Occipital lobe (tissue), 3 donors: ENCODE measurements at places on chromosomes 1 and 21. TPM values are rescaled to one million over a fixed set of nuclear protein-coding genes. Genes with fewer than 3 reads are reported as not detected.

GRCh38 chr21:15128267-15128666 is 63.5 kb upstream of the NRIP1 start:
- no peak for DNase-seq

GRCh38 chr1:107991371-107992066 is 26.5 kb upstream of the VAV3 start:
- peak; percentile 27 for DNase-seq

Gene EVA1C
- 5.6 TPM for total RNA-seq

- peak; percentile 46 for DNase-seq
Observed at GRCh38 chr1:112358798-112359408, 37.1 kb upstream of the CTTNBP2NL start.

GRCh38 chr21:45384656-45385548 is 20.1 kb upstream of the COL18A1 start:
- no peak for DNase-seq

GRCh38 chr1:7253118-7253480 is 467.8 kb downstream of the CAMTA1 start:
- no peak for DNase-seq

Gene GBP2
- 0.62 TPM for total RNA-seq

Gene NAXE
- total RNA-seq = 26.5 TPM

DNA sequence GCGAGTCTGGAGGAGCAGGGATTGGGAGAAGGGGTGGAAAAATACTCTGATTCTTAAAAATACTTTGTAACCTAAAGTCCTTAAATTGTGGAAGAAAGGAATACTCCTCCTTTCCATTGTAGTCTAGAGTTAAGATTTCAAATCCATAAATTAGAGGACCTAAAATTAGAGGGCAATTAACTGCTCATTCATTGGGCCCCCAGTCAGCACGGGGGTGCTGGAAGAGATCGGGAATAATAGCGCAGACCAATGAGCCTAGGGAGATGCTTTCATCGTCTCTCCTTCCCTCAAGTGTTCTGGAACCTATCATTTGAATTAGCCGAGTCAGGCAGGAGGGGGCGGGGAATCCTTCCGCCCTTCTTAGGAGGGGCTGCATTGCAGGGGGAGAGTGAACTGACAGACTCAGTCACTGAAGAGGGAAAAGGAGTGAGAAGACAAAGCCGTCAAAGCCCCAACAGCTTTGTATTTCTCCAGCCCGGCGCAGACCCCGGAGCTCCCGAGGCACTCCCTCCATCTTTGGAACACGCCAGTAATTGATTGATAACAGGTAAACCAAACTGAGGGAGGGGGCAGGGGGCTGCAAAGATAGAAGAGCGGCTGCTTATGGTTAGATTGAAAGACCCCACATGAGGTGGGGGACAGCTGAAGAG is at the start of gene MLLT11:
Gene MLLT11, plus strand, starts transcription at position 391 of the 650 bp plus-strand sequence. CDS start 6,828 bp downstream, outside the sequence.
- DNase-seq = peak; percentile 57

GRCh38 chr1:75707191-75707590 is 17.3 kb upstream of the ACADM start:
- DNase-seq = no peak

Gene DENND2D
- total RNA-seq = 0.94 TPM

DNA sequence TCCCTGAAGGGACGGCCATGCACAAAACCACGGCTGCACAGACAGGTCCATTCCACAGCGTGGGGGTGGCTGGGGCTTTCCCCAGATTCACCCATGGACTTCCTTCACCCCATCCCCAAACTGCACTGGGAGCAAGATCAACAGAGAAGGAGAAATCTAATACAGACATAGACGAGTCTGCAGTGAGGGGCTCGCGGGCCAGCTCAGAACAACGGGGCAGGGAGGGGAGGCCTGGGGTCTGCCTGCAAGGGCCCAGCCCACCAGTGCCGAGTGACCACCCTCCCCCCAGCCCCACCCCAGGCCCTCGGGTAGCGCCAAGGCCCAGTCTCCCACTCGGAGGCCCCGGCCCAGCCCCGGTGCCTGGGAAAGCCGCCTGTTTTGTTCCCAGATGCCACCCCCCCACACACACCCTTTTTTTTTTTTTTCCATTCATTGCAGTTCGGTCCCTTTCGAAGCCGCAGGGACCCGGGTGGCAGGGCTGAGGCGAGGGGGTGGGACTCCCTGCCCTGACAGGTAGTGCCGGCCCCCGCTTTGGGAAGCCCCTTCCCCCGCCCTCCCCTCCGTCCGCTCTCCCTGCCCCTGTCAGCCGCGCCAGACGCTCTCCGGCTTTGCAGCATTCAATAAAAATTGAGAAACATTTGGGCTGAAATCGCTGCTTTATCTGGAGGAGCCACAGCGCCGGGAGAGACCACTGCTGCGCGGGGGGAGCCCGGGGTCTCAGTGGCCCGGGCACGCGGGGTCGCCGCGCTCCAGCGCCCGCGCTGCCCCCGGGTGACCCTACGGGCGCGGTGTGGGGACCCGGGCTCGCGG is 543 bp upstream of the EPHB2 start:
- DNase-seq = peak; percentile 69

Gene KDF1
- total RNA-seq = not detected

GRCh38 chr1:150876119-150876454 is 312 bp downstream of the ARNT start:
- no peak for DNase-seq

Gene NPPA
- 0.47 TPM for total RNA-seq

- peak; percentile 28 for DNase-seq
Observed at GRCh38 chr1:57424231-57425027, 569 bp upstream of the DAB1 start.

DNA sequence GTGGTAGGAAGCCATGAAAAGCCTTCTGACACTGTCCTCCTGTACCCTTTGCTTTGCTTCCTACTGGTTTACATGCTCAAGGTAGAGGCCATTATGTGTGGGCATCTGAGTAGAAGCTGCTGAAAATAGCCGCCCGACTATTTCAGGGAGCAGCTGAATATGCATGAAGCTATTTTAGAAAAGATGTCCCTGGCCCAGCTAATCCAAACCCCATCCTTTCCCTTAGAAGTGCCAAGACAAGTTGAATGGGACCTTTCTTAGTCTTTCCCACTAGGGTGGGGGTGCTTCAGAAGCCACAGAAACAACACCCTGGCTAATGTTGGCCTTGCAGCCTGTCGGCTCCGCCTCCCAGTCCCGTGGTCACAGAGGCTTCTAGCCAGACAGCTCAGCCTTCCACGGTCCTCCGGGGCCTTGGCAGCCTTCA is 205.1 kb upstream of the EDN2 start:
- DNase-seq = peak; percentile 42

DNA sequence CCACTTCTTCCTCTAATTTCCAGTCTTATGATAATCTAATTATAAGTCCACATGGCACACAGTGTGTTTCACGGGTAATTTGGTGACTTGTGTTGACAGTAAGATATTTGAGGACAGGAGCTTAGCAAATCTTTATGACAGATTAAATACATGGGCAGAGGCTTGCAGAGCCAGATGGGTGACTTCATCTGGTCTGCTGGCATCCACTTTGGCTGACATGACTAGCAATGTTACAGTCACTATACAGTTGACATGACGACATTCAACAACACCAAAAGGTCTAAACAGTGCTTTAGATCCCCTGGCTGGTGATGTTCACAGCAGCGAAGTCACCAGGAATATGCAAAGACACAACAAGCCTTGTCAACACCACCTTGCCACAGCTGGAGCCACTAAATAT is 147.2 kb downstream of the ETS2 start:
- DNase-seq = no peak

Gene GNAT2
- not detected for total RNA-seq

GRCh38 chr1:25738499-25738898 is 61.5 kb upstream of the SELENON start:
- DNase-seq = no peak

Gene ST3GAL3
- total RNA-seq = 25.7 TPM

DNA sequence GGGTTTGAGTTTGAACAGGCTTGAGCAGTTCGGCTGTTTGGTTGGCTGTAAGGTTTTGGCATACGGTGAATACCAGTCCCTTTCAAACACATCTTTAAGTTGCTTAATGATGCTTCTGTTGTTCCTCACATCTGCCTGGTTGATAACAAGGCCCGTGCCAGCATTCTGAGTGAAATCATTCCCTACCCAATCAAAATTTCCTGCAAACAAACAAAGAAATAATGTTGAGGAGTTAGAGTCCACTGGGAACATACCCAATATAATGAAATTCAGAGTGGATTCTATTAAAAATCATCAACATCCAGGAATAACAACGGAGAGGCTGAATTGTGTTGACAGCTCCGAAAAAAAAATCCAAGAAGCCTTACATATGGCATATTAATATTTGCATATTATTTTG is 91.0 kb upstream of the MAP1LC3C start:
- peak; percentile 2 for DNase-seq

GRCh38 chr1:184630679-184631060 is 124.0 kb downstream of the EDEM3 start:
- no peak for DNase-seq

GRCh38 chr1:223680188-223680587 is 14.7 kb upstream of the CAPN8 start:
- no peak for DNase-seq

GRCh38 chr21:35976481-35976880 is 83.8 kb downstream of the SETD4 start:
- DNase-seq = no peak

GRCh38 chr1:202343652-202344349 is 2.1 kb upstream of the UBE2T start:
- no peak for DNase-seq

DNA sequence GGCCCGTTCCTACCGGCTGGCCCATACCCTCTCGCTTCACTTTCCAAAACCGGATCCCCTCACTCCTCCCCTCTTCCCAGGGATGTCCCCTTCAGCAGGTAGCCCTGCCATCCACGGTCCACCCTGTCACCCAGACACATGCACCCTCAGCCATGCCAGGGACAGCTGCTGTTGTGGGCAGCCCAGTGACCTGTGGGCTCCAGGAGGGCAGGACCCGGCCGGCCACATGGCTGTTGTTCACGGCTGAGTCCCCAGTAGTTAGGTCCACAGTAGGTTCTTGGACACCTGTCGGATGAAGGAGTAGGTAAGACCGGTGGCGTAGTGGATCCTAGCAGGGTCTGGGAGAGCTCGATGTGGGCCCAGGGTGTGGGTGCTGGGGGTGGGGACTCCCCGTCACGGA is 12.5 kb downstream of the SPSB1 start:
- no peak for DNase-seq

DNA sequence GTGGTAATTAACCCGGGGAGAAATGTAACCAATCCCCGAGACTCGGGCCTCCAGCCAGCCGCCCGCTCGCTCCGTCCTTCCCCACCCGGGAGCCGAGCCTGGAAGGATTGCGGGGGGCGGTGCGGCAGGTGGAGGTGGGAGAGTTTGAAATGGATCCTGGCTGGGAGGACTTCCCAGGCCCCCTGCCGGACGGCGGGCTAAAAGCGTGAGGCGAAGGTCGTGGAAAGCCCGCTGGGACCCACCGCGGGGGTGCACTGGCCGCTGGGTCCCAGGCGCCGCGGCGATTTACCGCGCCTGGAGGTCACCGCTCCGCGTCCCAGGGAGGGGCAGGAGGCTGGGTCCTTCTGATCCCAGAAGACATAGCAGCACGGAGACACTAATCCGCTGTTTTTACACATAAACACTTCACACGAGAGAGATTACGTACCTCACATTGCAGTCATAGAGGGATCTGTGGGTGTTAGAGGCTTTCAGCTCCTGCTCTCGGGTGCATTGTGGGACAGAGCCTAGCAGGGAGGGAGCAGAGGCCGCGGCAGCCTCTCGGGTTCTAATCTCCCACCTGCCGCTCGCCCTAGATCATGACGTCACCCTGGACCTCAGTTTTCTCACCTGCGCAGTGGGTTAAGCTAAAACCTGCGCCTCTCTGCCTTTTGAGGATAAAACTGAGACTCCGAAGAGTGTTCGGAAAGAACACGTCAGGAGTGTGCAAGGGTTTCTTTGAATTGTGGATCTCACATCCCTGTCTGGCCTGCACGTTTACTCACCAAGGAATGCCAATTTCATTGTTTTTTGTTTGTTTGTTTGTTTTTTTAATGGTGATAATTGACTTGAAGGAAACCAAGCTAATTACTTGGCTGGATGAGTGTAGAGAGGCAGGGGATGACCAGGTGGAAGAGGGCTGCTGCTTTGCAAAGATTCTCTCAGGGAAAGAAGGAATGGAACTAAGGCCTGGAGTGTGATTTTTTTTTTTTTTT is 17.1 kb upstream of the TMEM9 start:
- peak; percentile 49 for DNase-seq

GRCh38 chr1:30323841-30324240 is 399.5 kb downstream of the MATN1 start:
- DNase-seq = no peak

DNA sequence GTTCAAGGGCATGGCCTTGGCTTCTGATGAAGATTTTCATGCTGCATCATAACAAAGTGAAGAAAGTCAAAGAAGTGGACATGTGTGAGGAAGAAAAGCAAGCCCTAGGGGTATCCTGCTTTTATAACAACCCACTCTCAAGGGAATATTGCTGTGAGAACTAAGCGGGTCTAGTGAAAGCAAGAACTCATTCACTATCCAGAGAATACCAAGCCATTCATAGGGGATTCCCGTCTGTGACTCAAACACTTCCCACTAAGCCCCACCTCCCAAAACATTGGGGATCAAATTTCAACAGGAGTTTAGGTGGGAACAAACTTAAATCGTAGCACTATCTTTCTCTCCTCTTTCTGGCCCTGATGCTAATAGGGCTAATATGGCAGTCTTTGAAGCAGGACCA is 98.5 kb upstream of the CTTNBP2NL start:
- no peak for DNase-seq

GRCh38 chr1:117436513-117436912 is 69.3 kb downstream of the MAN1A2 start:
- no peak for DNase-seq

DNA sequence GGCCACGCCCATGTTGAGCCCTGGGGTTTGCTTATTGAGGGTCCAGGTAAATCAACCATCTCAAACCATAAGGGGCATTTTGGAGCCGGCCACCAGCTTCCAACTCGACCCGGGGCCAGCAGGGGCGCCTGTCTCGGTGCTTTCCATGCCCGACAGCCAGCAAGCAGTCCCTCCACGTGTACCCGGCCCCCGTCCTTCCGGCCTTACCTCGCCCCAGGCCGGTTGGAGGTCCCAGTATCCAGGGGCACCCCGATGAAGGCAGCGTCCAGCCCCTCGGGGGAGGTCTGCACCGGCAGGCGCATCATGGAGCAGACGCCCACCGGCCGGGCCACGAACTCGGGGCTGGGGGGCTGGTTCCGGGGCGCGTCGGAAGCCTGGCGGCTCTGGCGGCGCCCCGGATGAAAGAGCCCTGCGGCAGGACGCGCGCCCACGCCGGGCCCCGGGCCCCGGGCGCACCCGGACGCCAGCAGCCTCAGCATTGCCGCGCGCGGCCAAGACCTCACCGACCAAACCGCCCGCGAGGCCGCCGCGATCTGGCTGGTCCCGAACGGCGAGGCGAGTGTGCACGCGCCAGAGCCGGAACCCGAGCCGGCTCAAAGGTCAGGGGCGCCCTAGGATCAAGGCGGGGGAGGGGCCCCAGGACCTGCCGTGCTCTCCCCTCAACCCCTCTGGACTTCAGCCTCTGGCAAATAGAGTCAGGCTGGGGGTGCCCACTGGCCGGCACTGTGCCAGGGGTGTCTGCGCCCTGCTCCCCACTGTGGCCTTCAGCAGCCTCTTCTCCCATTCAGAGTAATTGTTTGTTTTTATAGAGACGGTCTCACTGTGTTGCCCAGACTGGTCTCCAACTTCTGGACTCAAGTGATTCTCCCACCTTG is at the start of gene AGMAT:
Gene AGMAT, minus strand, starts transcription at position 563 of the 875 bp plus-strand sequence. Its CDS starts 84 bp downstream, at position 479.
- DNase-seq = no peak
